ENCODE measurements at places on chromosomes 3 and 15. TPM values are rescaled to one million over a fixed set of nuclear protein-coding genes. Genes with fewer than 3 reads are reported as not detected.
A peak's percentile ranks its signal among the peaks of the same experiment; 100 is the strongest.

DNA sequence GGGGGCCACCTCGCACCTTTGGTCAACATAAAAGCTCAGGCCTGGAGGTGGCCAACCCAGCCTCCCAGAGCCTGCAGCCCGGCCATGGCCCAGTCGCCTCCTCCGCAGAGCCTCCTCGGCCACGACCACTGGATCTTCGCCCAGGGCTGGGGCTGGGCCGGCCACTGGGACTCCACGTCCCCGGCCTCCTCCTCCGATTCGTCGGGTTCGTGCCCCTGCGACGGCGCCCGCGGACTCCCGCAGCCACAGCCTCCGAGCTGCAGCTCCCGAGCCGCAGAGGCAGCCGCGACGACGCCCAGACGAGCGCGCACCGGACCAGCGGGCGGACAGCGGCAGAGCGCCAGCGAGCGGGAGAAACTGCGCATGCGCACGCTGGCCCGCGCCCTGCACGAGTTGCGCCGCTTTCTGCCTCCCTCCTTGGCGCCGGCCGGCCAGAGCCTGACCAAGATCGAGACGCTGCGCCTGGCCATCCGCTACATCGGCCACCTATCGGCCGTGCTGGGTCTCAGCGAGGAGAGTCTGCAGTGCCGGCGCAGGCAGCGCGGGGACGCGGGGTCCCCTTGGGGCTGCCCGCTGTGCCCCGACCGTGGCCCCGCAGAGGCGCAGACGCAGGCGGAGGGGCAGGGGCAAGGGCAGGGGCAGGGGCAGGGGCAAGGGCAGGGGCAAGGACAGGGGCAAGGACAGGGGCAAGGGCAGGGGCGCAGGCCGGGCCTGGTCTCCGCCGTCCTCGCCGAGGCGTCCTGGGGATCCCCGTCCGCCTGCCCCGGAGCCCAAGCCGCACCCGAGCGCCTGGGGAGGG, at the start of gene MESP2:
TSS of gene MESP2 (plus strand) at position 59 of the 799 bp plus-strand sequence. CDS start at position 85, 26 bp downstream.
- peak; percentile 76 for DNase-seq

DNA sequence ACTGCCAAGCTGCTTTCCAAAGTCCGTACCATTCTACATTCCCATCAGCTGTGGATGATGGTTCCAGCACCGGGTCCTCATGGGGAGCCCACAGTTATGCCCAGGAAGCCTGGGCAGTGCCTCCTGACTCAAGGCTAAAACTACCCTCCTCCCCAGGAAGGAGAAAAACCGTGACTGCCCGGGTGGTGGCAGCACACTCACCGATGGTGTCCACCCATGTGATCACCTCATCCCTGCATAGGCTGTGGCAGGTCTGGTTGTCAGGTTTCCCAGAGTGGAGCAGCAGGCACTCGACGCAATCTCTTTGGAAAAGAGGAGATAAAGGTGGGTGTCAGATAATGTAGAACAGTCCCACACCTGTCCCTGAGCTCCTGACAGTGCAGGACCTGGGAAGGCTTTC, 38.6 kb downstream of the UMPS start:
- DNase-seq = no peak

DNA sequence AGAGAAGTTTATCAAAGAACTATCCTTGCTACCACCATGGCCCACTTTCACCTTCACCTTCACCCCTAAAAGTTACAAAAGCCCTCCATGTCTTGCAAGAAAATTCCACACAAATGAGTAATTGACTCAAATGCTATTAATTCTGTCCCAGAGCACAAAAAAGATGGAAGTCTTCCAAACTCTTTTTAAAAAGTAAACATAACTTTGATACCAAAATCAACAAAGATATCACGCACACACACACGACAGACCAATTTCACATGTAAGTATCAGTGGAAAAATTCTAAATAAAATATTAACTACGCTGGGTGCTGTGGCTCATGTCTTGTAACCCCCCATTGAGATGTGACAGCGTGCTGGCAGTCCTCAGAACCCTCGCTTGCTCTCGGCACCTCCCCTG, 1.1 kb upstream of the MCCC1 start:
- DNase-seq = no peak

DNA sequence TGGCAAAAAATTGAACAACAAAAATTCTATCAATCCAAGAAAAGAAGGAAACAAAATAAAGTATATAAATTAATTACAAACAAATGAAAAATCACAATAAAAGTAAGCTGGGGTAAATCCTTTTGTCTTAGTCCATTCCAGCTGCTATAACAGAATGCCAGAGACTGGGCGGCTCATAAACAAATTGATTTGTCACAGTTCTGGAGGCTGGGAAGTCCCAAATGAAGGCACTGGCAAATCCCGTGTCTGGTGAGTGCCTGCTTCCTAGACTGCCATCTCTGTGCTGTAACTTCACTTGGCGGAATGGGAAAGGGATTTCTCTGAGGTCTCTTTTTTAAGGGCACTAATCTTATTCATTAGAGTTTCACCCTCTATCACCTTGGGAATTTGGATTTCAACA, 53.6 kb upstream of the RPL35A start:
- DNase-seq = no peak

DNA sequence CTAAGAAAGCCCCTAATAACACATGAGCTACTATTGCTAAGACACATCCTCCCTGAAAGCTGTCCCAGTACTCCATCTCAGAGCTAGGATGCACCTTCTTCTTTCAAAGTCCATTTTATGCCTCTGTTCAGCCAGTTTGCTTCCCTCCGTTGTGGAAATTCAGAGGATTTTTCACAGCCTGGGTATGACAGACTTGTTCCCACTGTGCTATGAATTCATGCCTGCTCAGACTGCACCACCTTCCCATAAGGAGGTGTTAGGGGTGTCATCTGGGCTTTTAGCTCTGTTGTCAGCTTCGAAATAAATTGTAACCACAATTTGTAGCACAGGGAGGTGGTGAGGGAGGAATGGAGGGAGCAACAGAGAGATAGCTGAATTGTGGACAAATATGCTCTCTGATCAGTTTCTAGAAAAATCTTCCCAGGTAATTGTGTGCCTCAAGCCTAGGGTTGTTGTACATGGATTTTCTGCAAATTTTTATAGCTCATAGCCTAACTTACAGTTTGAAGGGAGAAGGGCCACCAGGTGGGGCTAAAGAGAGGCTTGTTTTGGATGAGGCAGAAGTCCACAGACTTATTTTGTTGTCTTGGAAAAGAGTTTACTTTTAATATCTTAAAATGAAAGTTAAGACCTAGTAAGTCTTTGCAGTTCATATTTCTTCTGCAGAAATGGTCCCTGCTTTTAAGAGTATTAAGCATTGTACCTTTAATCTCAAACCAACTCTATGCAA, 462.0 kb downstream of the PDCD6IP start:
- DNase-seq = no peak

GRCh38 chr15:89876396-89877082, 17.3 kb downstream of the AP3S2 start:
- DNase-seq = no peak

DNA sequence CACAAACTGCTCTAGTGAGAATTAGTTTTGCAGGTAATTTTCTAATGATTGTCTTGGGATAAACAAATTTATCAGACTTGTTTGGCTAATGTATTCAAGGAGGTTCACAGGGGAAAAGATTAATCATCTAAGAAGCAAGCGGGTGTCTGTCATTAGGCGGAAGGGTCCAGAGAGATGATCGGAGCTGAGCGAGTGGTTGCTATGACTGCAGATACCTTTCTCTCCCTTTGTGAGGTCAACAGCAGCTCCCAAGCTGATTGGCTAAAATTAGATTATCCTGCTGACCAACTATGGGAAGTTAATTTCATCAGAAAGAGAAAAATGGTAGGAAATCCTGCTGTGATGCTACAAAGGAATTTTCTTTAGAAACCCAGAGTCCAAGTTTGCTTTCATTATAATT, 276.0 kb downstream of the SOX2 start:
- DNase-seq = no peak

DNA sequence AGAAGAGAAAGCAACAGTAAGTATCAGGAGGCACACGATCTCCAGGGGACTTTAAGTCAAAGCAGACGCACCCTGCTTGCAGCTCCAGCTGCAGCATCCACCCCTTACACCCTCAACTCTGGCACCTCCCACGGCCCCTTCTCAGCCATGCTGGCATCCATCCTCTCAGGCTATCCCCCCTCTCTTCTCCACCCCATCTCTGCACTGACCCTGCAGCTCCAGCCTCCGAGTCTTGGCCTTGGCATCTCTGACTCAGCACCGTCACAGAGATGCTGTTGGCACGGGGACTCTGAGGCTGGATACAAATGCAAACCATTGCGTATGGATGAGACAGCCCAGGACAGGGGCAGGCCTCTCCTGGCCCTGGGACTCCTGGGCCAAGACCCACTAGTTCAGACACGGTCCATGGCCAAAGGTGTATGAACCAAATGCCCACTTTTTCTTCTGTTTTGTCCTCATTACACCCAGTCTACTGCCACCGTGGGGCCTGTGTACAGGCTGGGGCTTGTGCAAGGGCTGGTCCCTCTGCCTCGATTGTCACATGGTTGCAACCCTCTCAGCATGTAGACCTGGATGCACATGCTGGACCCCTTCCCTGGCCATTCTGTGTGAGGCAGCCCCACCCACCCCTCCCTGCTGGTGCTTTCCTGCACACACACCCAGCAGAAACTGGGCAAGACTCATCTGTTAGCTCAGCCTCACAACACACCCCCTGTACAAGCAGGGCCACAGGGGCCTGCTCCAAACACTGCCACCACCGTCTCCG, 18.7 kb upstream of the ZXDC start:
- DNase-seq = no peak

DNA sequence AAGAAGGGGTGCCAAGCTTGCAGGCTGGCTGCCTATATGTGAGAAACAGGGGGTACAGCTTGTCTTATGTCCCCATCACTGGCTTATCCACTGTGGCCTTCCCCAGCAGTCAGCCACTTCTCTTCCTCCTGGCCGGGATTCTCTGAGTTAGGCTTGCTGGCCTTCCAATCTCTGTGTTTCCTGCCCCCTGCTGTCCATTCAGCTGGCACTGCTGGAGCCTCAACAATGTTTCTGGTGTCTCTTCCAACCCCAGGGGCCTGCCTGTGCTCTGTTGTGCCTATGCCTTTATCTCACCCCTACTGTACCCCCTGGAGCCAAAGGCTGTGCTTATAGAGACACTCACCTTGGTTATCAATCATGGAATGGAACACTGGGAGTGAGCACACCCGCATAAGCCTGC, 36.5 kb downstream of the ANAPC13 start:
- DNase-seq = no peak

DNA sequence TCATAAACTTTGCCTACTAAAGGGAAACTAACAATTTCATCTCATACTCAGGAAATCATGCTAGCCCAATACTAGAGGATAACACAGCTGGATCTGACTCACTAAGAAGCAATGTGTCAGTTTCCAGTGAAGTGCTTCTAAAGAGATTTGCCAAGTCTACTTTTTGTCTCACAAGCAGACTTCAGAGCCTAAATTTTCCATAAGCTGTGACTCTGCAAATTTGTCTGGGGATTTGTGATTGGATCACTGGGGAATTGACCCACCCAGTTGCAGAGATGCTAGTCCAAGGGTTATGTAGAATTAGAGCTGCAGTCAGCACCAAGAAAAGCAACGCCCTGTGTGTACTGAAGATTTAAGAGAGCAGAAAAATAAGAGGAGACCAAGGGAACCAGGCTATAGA, 647.1 kb downstream of the NTRK3 start:
- DNase-seq = no peak

DNA sequence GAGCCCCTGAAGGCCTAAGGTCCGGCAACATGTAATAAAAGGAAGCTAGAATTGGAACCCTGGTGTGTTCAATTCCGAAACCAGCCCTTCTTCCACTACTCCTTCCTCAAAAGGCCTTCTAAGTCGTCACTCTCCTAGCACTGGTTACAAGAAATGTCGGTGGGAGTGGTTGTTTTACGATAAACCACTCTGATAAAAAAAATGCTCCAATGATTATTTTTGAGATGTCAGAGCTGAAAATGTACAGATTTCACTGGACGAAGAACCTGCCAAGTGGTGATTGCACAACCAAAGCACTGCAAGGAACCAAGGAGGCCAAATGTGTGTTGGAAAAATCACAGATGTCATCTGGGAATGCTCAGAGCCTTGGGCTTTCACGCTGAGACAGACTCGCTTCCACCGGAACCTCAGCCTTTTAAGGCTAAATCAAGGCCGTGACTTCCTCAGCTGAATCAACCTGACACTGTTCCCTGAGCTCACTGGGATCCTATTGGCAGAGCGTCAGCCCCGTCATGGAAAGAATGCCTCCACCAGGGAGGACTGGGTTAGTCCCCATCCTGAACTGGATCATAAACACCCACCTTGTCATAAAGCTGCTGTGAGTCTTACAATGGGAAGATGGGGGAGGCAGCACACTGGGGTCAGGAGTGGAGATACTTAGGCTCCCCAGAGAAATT, 108.1 kb upstream of the THBS1 start:
- DNase-seq = peak; percentile 67

- DNase-seq = peak; percentile 42
These were observed 11.3 kb downstream of the PDIA5 start for GRCh38 chr3:123078101-123078500.

DNA sequence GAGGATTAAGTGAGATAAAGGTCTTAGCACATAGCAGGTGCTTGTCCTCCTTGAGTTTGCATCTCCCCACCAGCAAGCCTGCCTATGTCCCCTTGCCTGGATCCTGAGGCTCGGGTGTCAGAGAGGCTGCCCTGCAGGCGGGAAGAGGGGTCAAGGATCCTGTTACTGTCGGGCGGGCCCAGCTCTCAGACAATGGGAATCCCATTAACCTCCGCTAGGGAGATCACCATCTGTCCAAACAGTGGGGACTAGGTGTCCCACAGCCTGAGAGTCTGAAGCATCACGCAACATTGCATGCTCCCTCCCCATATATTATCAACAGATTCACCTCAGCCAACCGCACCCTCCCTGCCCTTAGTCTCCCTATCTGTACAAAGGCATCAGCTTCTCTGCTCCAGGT, 151.4 kb downstream of the FBLN2 start:
- DNase-seq = no peak

GRCh38 chr15:83380682-83381081, 66.5 kb upstream of the SH3GL3 start:
- peak; percentile 53 for DNase-seq

The ANKRD63 gene
- not detected for total RNA-seq

The AHSG gene
- not detected for total RNA-seq

The SCG5 gene
- 1.3 TPM for total RNA-seq

The STAC gene
- total RNA-seq = 5.9 TPM

The RCN2 gene
- total RNA-seq = 29.2 TPM

The CHRM5 gene
- not detected for total RNA-seq

The CHDH gene
- total RNA-seq = 14.9 TPM

The CPN2 gene
- not detected for total RNA-seq

The OR5H2 gene
- total RNA-seq = not detected

Data from lower leg skin (tissue), 4 donors.